Chondrocyte (in vitro differentiated cells): ENCODE measurements at places on chromosomes 3 and 15. TPM values are rescaled to one million over a fixed set of nuclear protein-coding genes. Genes with fewer than 3 reads are reported as not detected.

DNA sequence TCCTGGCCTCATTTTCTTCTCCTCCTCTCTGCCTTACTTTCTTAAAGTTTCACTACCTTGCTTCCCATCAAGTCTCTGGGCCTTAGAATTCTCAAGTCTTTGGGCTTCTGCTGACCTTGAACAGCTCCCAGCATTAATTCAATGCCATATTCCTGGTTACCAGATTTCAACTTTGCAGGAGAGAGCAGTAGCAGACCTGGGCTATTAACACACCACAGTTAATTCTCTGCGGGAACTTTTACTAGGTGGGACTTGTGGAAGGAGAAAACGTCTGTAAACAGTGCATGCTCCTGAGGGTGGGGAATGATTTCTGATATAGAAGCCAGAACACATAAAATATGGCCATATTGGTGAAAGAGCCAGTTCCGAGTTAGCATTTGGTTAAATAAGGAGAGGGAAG, 214.6 kb downstream of the MEIS2 start:
- no peak for DNase-seq
- H3K27ac ChIP-seq = no peak overlapping the region
- peaks cover 84% of the 10 kb centered on the region for H3K27me3 ChIP-seq
- peaks cover 42% of the 10 kb centered on the region for H3K4me1 ChIP-seq
- no peak overlapping the region for H3K4me3 ChIP-seq

GRCh38 chr15:75830910-75831805, 12.1 kb upstream of the UBE2Q2 start:
- no peaks in the 10 kb centered on the region for H3K36me3 ChIP-seq
- H3K27ac ChIP-seq = no peak overlapping the region
- no peak for DNase-seq

TMEM212 gene
- total RNA-seq = not detected in 3 replicates

DNA sequence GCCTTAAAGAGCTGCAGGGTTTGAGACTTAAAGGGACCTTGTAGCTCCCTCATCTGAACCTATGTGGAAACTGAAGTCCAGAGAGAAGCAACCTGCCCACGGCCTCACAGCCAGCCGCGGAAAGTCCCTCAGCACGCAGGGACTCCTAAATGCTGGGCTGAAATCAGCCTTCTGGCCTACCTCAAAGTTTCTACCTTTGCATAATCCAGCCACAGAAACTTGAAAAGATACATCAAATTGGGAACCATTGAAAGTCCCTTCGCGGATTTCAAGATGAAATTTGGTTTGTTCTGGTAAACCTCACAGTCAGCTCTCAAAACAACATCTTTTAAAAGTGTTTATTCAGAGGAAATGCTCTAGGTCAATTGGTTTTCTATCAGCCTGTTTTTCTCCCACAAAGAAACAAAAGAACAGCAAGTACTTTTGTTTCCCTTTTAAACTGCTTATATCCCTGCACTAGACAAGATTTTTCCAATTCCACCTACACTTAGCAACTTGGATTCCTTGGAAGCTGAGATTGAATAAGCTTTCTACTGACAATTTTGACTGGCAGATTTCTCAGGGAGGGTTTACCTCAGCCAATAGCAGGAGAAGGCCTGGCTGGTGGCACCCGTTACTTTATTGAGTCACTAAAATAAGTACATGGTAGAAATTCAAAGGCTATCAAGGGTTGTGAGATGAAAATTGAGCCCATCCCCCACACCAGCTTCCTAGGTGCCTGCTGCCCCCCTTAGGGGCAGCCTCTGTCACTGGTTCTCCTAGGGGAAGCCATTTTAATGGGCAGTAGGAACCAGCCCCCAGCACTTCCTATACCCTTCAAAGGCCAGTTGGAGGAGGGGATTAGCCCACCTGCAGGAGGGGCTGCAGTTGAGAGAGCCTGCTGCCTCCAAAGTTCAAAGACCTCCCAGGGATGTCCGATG, 171.2 kb downstream of the ADAMTS17 start:
- peaks cover 1% of the 10 kb centered on the region for H3K4me1 ChIP-seq
- no peak overlapping the region for H3K27ac ChIP-seq
- H3K27me3 ChIP-seq = peaks cover 2% of the 10 kb centered on the region
- no peak overlapping the region for H3K4me3 ChIP-seq

GRCh38 chr3:187012609-187013051, 82.3 kb downstream of the ST6GAL1 start:
- no peak for DNase-seq
- peaks cover 51% of the 10 kb centered on the region for H3K4me1 ChIP-seq
- peak overlapping the region; percentile 97 for H3K27ac ChIP-seq

ARL8B gene
- total RNA-seq = 50.7 to 65.8 TPM (median 61.6 TPM) in 3 replicates

GRCh38 chr3:14467814-14468620, 65.6 kb downstream of the SLC6A6 start:
- peaks cover 7% of the 10 kb centered on the region for H3K36me3 ChIP-seq
- peak; percentile 77 for DNase-seq
- no peak overlapping the region for H3K27ac ChIP-seq
- no peaks in the 10 kb centered on the region for H3K27me3 ChIP-seq

GRCh38 chr3:29128001-29128400, 152.9 kb upstream of the RBMS3 start:
- H3K27ac ChIP-seq = no peak overlapping the region
- H3K4me3 ChIP-seq = no peak overlapping the region
- DNase-seq = no peak
- peaks cover 12% of the 10 kb centered on the region for H3K4me1 ChIP-seq
- H3K27me3 ChIP-seq = no peaks in the 10 kb centered on the region

HES1 gene
- total RNA-seq = 30.4 to 36.7 TPM (median 31.2 TPM) in 3 replicates

EIF4E3 gene
- total RNA-seq = 10.6 to 12.4 TPM (median 11.8 TPM) in 3 replicates

- peaks cover 2% of the 10 kb centered on the region for H3K4me1 ChIP-seq
- no peak for DNase-seq
- no peaks in the 10 kb centered on the region for H3K36me3 ChIP-seq
- no peaks in the 10 kb centered on the region for H3K27me3 ChIP-seq
- no peak overlapping the region for H3K4me3 ChIP-seq
Measured at GRCh38 chr3:157330206-157330605, 106.4 kb upstream of the PTX3 start.
